Testis (tissue), 5 donors: ENCODE measurements at places on chromosomes 1 and 21.

- no peak overlapping the region for H3K27ac ChIP-seq
- no peaks in the 10 kb centered on the region for H3K36me3 ChIP-seq
- H3K4me3 ChIP-seq, result no peak overlapping the region
- no peak for DNase-seq
Observed at GRCh38 chr1:72705921-72706320, 423.6 kb upstream of the NEGR1 start.

DNA sequence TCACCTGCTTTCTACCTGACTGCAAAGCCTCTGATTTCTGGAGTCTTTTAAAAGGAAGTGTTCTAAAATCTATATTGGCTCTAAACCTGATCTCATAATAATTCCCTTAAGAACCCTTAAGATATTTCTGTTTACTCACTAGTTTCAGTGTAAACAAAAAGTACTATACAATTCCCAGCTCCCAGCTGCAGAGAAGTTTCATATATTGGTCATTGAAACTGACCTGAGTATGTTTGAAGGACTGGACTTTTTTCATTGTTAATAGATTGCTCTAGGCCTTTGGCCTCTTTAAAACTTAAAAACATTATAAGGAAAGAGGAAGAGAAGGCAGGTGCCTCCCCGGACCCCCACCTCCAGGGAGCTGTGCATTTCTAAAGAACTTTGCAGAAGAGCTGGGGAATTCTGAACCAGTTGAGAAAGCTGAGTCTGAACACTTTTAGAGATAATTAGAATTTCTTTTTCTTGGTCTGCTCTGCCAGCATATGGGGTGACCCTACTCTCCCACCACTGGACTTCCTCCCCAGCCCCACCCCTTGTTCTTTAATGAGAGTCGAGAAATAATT, 23.7 kb downstream of the CLIC6 start:
- DNase-seq, result no peak
- H3K4me3 ChIP-seq, result no peak overlapping the region

- H3K27ac ChIP-seq, result no peak overlapping the region
- H3K36me3 ChIP-seq, result no peaks in the 10 kb centered on the region
- DNase-seq, result no peak
- no peak overlapping the region for H3K4me3 ChIP-seq
Observed at GRCh38 chr21:14672466-14672865, 126.4 kb upstream of the SAMSN1 start.

DNA sequence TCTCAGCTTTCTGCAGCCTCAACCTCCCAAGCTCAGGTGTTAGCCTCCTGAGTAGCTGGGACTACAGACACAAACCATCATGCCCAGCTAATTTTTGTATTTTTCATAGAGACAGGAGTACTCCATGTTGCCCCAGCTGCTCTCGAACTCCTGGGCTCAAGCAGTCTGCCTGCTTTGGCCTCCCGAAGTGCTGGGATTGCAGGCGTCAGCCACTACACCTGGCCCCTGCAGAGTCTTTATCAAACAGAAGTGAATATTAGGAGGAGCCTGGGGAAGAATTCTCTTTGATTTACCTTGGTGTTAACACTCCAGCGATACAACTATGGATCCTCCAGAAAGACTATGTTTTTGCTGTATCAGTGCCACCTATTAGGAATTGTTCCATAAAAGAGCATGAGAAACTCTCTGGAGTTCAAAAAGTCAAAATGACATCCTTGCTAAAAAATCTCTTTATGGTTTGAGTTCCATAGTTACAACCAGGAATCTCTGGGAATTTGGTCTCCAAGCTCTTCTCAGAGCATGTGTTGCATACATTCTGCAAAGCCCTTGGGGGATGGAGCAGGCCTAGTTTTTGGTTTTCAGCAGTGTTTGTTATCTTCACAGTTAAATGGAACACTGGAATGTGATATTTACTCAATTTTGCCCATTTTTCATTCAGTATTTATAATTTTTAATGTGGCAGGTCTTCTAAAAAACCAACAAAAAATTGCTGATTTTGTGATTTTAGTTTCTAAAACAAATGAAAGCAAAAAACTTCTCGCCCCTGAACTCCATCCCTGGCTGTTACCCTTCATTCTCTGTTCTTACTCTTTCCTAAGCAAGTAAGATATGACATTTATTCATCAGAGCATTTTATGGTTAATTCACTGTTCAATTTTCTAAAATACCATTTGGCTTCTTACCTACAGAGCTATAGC, 77.3 kb downstream of the OLFML2B start:
- H3K4me1 ChIP-seq, result no peaks in the 10 kb centered on the region
- no peaks in the 10 kb centered on the region for H3K27me3 ChIP-seq
- no peaks in the 10 kb centered on the region for H3K36me3 ChIP-seq
- DNase-seq, result no peak

DNA sequence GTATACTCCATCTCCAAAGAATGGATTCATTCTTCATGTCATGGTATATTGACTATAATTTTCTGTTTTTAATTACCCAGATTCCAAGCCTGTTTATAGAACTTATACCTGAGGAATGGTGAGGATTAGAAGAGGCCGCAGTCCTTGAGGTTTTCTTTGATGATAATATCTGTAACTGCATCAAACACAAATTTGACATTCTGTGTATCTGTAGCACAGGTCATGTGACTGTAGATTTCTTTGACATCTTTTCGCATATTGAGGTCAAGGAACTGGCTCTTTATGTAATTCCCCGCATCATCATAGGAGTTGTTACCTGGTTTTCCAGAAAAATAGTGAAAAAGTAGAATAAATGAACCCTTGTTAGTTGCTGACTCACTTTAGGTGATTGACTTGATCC, 16.2 kb downstream of the GNAT2 start:
- no peaks in the 10 kb centered on the region for H3K4me1 ChIP-seq

- H3K4me1 ChIP-seq, result no peaks in the 10 kb centered on the region
- H3K36me3 ChIP-seq, result no peaks in the 10 kb centered on the region
- H3K27me3 ChIP-seq, result no peaks in the 10 kb centered on the region
- no peak overlapping the region for H3K27ac ChIP-seq
- no peak for DNase-seq
Observed at GRCh38 chr21:38388647-38389353, 109.5 kb downstream of the ERG start.

DNA sequence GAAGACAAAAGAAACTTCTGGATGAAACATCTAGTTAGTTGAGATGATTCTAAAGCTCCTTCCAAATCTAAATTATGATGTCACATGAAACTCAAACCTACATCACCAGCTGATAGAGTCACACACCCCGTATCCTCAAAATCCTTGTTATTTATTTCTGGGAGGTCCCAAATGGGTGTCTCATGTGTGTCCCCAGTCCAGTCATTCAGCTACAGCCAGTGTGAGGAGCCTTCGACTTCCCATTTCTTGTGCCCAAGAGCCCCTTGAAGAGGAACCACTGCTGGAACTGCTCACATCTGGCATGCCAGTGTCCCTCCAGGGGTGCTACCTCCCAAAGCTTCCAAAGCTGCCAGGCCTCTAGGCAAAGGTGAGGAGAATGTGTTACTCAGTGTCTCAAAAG, 32.5 kb upstream of the KCNA3 start:
- no peak overlapping the region for H3K27ac ChIP-seq
- DNase-seq, result no peak
- H3K27me3 ChIP-seq, result no peaks in the 10 kb centered on the region

GRCh38 chr1:223622132-223622842, 43.2 kb downstream of the CAPN8 start:
- no peak for DNase-seq
- no peak overlapping the region for H3K27ac ChIP-seq
- no peaks in the 10 kb centered on the region for H3K4me1 ChIP-seq
- no peaks in the 10 kb centered on the region for H3K36me3 ChIP-seq
- H3K27me3 ChIP-seq, result no peaks in the 10 kb centered on the region

GRCh38 chr21:14982336-14982735, 82.5 kb downstream of the NRIP1 start:
- no peaks in the 10 kb centered on the region for H3K36me3 ChIP-seq
- no peak for DNase-seq
- H3K4me1 ChIP-seq, result peaks cover 3% of the 10 kb centered on the region
- no peaks in the 10 kb centered on the region for H3K27me3 ChIP-seq
